ENCODE measurements at places on chromosomes 3 and 15.

- peak; percentile 10 for DNase-seq
- H3K27ac ChIP-seq = no peak overlapping the region
- no peaks in the 10 kb centered on the region for H3K36me3 ChIP-seq
Observed at GRCh38 chr3:38597502-38598060, 51.9 kb downstream of the SCN5A start.

DNA sequence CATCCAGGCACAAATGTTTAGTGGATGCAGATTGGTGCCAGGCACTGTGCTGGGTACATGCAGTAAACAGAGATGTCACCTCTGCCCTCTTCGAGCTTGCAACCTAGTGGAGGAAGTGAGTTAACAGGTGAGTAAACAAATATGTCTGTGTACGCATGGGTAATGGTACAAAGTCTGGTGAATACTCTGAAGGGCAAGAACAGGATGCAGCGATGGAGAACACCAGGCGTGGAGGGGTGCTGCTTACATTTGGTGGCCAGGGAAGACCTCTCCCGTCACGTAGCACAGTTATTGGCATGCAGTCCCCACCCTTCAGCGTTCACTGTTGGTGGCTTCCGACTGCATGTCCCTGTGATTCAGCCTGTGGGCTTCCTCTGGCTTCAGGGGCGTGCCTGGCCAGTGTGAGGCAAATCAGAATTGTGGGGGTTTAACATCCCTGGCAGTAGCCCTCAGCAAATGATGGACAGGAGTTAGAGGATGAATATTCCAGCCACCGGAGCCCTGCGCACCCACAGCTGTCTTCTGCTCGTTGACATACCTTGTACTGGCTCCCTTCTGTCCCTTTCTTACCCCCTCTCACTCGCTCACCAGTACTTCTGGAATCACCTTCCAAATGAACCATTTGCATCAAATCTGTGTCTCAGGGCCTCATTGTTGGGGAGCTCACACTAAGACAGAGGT is 9.1 kb upstream of the HDAC11 start:
- H3K4me3 ChIP-seq = no peak overlapping the region
- no peak overlapping the region for H3K27ac ChIP-seq
- no peaks in the 10 kb centered on the region for H3K36me3 ChIP-seq
- H3K27me3 ChIP-seq = peaks cover 22% of the 10 kb centered on the region

- no peak overlapping the region for H3K4me3 ChIP-seq
- H3K4me1 ChIP-seq = no peaks in the 10 kb centered on the region
- H3K27ac ChIP-seq = no peak overlapping the region
- peaks cover 92% of the 10 kb centered on the region for H3K36me3 ChIP-seq
Observed at GRCh38 chr3:128098234-128098633, 25.4 kb downstream of the RUVBL1 start.

GRCh38 chr3:59438492-59438891 is 388.7 kb upstream of the CFAP20DC start:
- H3K27ac ChIP-seq = no peak overlapping the region
- no peaks in the 10 kb centered on the region for H3K36me3 ChIP-seq
- no peaks in the 10 kb centered on the region for H3K27me3 ChIP-seq
- H3K4me3 ChIP-seq = no peak overlapping the region
- no peaks in the 10 kb centered on the region for H3K4me1 ChIP-seq

GRCh38 chr15:63051156-63052066 is 8.9 kb downstream of the TPM1 start:
- peak overlapping the region; percentile 95 for H3K4me3 ChIP-seq
- H3K36me3 ChIP-seq = peaks cover 24% of the 10 kb centered on the region
- no peaks in the 10 kb centered on the region for H3K27me3 ChIP-seq
- H3K4me1 ChIP-seq = peaks cover 5% of the 10 kb centered on the region

- H3K4me1 ChIP-seq = no peaks in the 10 kb centered on the region
- no peak for DNase-seq
- H3K27ac ChIP-seq = no peak overlapping the region
- H3K36me3 ChIP-seq = peaks cover 18% of the 10 kb centered on the region
- H3K4me3 ChIP-seq = no peak overlapping the region
Observed at GRCh38 chr15:63250312-63250965, 27.0 kb upstream of the APH1B start.

DNA sequence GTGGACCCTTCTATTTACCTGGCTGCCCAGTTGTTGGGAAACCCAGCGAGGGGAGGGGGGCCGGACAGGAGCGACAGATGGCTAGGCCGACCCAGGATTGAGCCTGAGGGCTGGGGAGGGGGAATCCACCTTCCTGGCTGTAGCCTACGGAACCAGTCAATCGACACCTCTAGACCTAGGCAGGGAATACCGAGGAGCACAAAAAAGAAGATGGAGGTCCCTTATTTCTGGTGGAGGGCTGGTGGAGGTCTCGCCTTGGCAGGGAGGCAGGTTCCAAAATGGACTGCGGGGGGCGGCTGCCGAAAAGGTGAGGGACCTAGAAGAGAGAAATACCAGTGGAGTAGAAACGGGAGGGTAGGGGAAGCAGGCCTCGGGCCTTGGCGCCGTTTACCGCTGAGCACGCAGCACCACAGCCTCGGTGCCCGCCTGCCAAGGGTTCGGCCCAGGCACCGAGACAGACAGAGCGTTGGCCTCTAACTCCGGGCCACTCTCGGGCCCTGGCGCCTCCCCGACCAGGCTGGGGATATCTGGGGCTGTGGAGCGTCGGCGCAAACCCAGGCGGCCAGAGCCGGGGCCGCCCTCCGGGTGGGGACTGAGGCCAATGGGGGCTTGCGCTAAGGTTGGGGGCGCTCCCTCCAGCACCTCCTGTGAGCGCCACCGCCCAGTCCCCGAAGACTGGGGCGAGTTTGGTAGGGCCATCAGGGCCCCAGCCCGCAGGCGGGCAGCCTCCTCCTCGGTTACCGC is 1.6 kb downstream of the ANKRD63 start:
- no peak for DNase-seq
- H3K4me1 ChIP-seq = peaks cover 36% of the 10 kb centered on the region
- peak overlapping the region; percentile 50 for H3K4me3 ChIP-seq
- peaks cover 76% of the 10 kb centered on the region for H3K27me3 ChIP-seq

Measured in tibial artery (tissue), 4 donors.